ENCODE measurements at places on chromosomes 3 and 15.

DNA sequence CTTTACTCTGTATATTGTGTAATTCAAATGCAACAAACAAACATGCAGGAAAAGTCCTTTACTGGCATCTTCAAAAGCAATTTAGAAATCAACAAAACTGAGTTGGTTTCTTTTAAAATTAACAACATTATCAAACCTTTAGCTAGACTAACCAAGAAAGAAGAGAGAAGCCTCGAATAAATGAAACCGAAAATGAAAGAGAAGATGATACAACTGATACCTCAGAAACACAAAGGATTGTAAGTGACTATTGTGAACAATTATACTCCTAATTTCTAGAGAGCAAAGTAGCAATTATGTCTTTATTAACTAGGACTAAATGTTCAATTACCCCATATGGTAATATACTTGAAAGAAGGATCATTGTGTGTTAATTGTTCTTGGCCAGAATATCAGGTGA is 49.2 kb upstream of the P3H2 start:
- no peak for DNase-seq

- no peak for DNase-seq
Measured at GRCh38 chr3:147159141-147159540, 247.2 kb downstream of the ZIC4 start.

DNA sequence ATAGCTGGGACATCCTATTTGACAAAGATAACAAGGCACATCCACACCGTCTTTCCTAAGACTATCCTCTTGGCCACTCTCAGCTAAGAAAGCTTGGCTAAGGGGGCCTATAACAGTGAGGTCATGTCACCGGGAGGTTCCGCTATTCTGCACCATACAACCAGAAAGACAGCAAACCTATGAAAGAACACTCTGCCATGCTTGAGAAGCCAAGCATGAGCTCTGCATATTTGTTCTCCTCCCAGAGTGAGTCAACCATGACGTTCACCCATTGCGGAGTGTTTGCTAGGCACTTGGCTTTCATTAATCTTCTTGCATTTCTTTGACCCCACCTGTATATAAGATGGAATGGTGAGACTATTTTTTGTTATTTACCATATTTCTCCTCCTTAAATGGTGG is 141.2 kb downstream of the GMNC start:
- no peak for DNase-seq

DNA sequence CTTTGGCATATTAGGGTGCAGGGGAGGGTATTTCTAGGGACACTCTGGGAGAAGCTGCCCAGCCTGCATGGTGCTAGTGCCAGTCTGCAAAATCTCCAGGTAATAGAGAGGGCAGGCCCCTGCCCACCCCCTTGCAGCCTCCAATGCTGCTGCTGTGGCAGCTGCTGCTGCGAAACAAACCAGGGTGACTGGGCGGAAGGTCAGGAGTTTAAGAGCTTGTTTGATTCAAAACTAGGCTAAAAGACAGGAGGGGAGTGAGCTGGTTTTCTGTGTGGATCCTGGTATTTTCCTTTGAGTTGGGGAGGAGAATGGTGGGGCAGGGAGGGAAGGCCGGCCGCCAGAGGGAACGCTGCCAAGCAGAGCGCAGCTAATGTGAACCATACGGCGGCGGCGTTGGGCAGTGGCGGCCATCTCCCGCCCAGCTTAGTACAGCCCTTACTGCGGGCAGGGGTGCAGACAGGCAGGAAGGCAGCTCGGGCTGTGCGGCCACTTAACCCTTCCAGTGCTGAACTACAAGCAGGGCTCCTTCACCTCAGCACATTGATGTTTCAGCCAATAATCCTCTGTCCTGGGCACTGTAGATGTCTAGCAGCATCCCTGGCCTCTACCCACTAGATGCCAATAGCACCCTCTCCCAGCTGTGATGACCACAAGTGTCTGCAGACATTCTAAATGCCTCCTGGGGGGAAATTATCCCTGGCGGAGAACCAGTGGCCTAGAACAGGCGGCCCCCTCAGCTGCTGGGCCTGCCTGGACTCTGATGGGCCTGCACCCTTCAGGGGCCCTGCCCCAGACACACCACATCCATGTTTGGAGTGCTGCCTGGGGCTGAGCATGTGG is 125.7 kb downstream of the EEFSEC start:
- DNase-seq = no peak

DNA sequence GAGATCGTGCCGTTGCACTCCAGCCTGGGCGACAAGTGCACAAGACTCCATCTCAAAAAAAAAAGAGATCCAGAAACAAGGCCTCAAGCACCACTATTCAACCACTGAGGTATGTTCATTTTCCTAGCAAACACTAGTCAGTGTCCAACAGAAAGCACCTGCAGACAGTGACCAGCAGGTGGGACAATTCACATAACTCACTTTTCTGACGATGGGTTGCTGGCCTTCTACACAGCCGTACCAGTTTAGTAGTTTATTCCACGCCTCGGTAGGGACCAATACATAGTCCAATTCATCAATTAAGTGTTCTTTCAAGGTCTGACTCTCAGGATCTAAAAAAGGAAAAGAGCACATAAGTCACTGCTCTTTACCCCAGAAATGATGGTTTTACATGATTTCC is 12.4 kb downstream of the USP4 start:
- DNase-seq = no peak

- DNase-seq = no peak
Measured at GRCh38 chr3:53833700-53834099, 12.5 kb downstream of the CHDH start.

DNA sequence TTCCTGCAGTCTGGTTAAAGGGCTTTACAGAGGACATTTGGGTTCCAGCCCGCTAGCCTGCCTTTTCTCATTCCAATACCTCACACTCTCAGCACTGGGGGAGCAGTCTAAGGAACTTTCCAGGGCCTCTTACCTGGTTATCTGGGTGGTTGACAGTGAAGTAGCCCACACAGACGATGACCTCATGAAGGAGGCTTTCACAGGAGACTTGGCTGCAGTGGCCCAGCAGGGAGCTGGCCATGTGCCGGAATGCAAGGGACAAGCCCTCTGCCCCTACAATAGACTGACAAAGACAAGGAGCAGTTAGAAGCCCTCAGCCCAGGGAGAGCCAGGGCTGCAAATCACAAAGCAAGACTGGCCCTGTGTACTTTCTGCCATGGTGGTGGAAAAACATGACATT is 39.5 kb downstream of the ISL2 start:
- DNase-seq = no peak

- no peak for DNase-seq
Measured at GRCh38 chr3:103494512-103494911, 1059.7 kb downstream of the ZPLD1 start.

GRCh38 chr15:58717357-58717756 is 32.1 kb downstream of the ADAM10 start:
- DNase-seq = no peak

GRCh38 chr3:97821287-97821773 is 481 bp upstream of the CRYBG3 start:
- DNase-seq = peak; percentile 13

- DNase-seq = no peak
Measured at GRCh38 chr15:38555686-38556334, 8.8 kb downstream of the RASGRP1 start.

DNA sequence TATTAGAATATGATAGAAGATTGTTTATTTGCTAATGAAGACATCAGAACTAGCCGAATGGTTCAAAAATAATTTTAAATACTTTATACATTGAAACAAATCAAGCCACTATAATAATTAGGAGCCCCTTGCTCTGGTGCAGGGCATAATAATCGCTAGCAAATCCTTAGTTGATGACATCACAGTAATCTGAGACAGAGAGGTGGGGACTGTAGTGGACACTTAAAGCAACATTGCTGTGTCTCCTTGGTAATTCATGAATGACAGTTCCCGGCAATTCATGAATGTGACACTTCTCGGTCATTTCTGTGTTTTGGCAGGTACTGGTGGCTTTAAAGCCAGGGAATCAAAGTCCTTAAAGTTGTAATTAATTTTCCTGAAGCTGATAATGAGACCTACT is 114.3 kb downstream of the PPM1L start:
- DNase-seq = no peak

DNA sequence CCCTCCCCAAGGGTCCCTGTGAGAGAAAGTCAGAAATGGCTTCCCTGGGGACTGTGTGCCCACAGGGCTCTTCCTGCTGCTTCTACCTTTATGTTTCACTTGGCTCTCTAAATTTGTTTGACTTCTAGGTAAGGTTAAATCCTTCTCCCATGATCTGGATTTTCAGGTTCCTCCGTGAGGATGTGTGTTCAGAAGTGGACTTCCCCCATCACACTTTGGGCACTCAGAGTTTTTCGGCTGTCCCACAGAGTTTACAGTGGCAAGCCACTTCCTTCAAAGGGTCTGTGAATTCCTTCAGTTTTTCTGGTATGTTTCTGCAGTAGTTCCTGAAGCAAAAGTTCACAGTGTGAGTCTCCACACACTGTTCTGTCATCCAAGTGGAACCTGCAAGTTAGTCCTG is 30.9 kb upstream of the RARB start:
- no peak for DNase-seq

- DNase-seq = peak; percentile 25
Measured at GRCh38 chr3:11944052-11944673, 60.0 kb upstream of the SYN2 start.

GRCh38 chr3:50171540-50172301 is 16.6 kb downstream of the SEMA3F start:
- DNase-seq = no peak

Measured in RWPE1 (cell line).